ENCODE measurements at places on chromosomes 2 and 18. TPM values are rescaled to one million over a fixed set of nuclear protein-coding genes. Genes with fewer than 3 reads are reported as not detected.

Gene RTP5
- total RNA-seq = not detected

DNA sequence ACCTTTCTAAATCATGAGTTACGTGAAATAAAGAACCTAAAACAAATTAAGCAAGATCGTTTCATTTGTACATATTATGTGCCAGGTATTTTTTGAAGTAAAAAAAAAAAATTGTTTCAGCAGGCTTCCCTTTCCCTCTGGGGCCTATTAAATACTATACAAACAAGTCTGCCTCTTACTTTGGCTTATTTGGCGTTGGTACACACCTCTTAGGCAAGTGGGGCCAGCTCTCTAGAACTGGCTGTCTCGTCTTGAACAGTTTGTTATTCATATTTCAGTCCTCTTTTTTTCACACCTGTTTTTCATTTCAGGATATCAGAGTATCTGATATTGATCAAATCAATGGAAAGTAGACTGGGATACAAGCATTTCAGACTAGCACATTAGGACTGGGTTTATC, 27.4 kb upstream of the PPP3R1 start:
- no peak for DNase-seq

GRCh38 chr2:222882484-222882928, 21.7 kb downstream of the ACSL3 start:
- no peak for DNase-seq

- peak; percentile 16 for DNase-seq
Observed at GRCh38 chr2:172389685-172390339, 37.6 kb upstream of the ITGA6 start.

DNA sequence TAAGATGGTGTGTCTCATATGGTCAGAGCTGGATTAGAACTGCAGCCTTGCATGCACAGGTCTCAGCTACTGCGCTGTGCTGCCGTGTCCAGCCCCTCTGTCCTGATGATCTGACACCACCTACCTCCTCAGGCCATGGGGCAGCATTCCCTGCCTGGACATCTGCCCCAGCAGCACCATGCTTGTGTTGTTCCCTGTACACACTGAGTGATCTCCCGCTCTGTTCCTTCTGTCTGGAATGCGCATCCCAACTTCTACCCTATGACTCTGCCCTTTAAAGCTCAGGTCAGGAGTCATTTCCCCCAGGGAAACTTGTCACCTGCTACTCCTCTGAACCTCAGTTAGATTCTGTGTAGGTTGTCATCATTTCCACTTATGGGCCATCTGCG, 157.4 kb upstream of the TTC39C start:
- no peak for DNase-seq

All from lung microvascular endothelial cell (primary cell).